ENCODE measurements at places on chromosomes 12 and 14. TPM values are rescaled to one million over a fixed set of nuclear protein-coding genes. Genes with fewer than 3 reads are reported as not detected.

GRCh38 chr12:124213666-124214347 is 81.1 kb upstream of the RFLNA start:
- DNase-seq = peak; percentile 3

DNA sequence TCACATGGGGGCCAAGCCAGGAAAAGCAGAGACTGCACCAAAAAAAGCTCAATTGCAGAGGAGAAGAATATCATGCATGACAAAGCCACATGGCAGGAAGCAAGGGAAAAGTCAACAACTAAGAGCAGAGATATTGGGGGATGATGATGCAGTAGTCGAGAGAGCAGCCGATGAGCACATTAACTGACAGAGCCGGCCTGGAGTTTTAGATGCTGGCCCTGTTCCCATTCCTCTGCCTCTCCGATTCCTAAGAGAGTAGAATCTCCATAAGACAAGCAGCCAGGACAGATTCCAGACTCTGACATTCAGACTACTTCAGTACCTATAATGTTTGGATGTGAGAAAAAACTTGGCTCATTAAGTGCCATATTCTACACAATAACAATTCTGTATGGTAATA is 155.9 kb downstream of the KCNH5 start:
- no peak for DNase-seq

Gene HOTAIR
- total RNA-seq = not detected

- DNase-seq = peak; percentile 71
Measured at GRCh38 chr14:70822530-70823185, 13.3 kb upstream of the MAP3K9 start.

DNA sequence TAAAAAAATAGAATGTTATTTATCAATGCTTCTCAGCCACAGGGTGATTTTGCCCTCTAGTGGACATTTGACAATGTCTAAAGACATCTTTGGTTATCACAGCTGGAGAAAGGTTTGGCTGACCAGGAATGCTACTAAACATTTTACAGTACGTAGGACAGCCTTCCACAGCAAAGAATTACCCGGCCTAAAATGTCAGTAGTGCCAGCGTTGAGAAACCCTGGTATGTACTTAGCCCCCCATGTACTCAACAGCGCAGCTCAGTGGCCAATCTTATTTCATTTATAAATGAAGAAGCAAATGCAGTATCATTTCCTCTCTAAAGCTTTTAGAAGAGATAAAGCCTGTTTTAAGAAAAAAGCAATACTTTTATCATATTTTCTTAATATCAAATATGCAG is 5.8 kb downstream of the MARK3 start:
- DNase-seq = no peak
